ENCODE measurements at places on chromosomes 4 and X. TPM values are rescaled to one million over a fixed set of nuclear protein-coding genes. Genes with fewer than 3 reads are reported as not detected.

- DNase-seq, result no peak
Measured at GRCh38 chr4:122997463-122998101, 75.2 kb upstream of the NUDT6 start.

DNA sequence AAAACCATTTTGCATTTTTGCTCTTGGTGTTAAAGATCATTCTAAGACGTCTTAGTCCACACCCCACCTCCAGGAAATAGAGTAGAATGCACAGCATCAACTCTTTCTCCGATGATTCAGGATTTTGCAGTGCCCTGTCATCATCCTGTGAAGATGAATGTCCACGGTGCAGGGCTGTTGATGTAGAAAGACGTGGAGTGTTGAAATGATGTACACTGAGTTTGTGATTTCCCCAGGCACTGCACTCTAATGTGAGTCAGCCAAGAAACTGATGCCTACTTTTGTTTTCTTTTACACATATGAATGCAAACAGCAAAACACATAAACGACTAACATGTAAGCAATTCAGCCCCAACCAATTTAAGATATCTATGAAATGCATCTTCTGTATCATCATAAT lies 10.5 kb downstream of the LGI2 start:
- no peak for DNase-seq

DNA sequence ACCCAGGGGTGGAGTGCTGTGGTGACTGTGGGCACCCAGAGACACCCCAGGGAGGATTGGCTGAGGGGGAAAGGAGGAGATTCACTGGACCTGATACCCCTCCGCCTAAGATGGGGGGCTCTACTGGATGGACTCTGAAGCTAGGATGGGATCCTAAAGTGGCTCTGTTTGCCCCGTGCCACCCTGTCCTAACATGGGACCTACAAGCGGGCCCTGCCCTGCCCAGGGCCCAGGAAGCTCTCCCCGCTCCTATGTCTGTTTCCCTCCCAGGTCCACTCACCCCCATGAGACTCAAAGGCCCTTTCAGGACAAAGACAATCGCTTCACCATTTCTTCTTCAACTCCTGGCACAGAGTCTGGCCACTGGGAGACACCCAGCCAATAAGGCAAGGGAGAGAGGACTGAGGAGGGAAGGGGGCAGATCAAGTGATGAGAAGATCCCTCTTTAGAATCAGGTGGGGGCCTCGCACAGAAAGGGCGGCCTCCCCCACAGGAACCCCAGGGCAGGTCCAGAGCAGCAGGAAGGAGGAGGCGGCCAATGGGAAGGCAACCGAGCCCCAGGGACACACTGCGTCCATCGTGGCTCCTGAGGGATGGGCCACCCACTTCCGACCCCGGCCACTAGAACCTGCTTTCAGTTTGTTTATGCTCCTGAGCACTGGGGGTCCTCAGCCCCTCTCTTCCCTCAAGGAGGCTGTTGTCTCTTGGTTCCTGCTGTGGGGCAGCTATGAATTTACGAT lies 155.4 kb downstream of the AFAP1 start:
- no peak for DNase-seq

GRCh38 chrX:121761845-121762244 lies 714.4 kb downstream of the GLUD2 start:
- no peak for DNase-seq

DNA sequence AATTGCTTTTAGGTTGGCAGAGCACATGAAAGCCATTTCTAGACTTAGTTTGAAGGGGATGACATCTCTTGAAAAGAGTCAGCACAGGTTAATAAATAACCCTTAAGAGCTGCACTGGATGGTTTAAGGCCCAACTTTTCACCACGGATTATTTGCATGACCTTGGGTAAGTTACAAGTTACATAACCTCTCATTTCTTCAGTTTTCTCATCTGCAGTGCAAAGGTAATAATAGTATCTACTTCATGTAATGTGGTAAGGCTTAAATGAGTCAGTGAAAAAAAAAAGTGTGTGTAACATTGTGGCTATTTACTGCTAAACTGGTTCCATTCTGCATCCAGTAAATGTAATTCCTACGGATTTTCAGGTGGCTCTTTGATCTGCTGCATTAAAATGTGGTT lies 715.8 kb downstream of the CCSER1 start:
- no peak for DNase-seq

DNA sequence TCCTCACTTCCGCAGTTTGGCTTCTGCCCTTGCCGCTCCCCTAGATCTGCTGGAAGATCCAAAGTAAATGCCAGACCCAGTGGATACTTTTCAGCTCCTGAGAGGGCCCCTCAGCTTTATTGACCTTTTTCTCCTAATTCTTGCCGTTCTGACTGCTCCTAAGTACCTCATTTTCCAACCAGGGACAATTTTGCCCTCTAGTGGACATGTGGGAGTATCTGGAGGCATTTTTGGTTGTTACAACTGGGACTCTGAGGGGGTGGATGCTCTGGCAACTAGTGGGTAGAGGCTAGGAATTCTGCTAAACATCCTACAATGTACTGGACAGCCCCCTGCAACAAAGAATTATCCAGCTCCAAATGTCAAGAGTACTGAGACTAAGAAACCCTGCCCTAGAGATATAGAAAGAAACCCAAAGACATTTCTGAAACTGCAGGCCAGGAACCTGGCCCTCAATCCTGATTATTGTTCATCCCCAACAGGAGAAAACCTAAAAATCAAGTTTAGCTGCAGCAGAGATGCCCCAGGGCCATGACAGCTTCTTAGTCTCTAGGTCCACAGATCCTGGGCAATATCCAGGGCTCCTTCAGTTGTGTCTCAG lies 3.4 kb downstream of the TEX13B start:
- no peak for DNase-seq

GRCh38 chr4:7719354-7720174 lies 220.1 kb downstream of the AFAP1 start:
- DNase-seq, result peak; percentile 63

GRCh38 chr4:68951078-68951805 lies at the start of gene UGT2A3:
TSS of gene UGT2A3 (minus strand) at chr4:68951804. CDS start at chr4:68951760, 44 bp downstream.
- no peak for DNase-seq

- no peak for DNase-seq
Measured at GRCh38 chr4:84651499-84651898, 68.6 kb downstream of the CDS1 start.

GRCh38 chr4:98908182-98908581 lies 20.8 kb downstream of the EIF4E start:
- no peak for DNase-seq

DNA sequence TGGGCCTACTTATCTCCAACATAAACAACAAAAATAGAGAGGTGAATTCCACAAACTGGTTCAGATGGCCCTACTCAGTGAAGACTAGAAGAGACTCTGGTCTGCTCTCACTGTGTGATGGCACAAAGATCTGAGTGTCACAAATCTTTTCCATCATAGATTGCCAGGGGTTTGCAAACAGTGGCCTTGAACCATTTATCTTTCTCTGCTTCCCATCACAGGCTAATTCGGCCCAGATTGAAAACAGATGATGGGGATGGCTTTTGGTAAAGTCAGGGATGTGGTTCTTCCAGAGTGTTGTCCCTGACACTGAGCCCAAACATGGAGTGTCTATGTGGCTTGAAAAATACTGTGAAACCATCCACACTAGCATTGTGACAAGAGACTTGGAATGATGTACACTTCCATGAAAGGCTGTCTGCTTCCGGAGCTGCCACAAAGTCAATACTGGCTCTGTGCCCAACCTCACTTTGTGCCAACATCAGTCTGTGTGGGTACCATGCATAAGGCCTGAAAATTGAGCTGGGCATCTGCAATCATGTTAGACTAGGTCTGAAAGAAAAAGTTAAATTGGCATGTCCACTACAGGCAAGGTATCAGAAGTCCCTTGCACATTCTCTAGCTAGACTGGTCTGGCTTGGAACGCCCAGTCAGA lies 25.2 kb upstream of the PLAC1 start:
- no peak for DNase-seq

The P2RY8 gene
- polyA plus RNA-seq, result 119 TPM
